ENCODE measurements at places on chromosomes 3 and 15.

DNA sequence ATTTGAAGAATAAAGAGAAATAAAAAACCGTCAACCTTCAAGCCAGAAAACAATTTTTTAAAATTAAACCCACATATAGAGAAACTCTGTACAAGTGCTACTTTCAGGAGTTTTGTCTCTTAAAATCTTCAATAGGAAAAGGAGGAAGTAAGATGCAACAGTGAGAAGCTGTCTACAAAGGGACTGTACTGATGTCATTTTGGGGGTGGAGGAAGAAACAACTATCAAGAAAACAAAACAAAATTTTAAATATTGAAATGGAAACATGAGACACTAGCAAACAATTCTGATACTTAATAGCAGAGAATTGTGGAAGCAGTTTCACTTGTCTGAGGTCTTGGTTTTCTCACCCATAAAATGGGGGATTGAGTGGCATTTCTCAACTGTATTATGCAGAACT is 84.4 kb downstream of the SLMAP start:
- no peak for DNase-seq

DNA sequence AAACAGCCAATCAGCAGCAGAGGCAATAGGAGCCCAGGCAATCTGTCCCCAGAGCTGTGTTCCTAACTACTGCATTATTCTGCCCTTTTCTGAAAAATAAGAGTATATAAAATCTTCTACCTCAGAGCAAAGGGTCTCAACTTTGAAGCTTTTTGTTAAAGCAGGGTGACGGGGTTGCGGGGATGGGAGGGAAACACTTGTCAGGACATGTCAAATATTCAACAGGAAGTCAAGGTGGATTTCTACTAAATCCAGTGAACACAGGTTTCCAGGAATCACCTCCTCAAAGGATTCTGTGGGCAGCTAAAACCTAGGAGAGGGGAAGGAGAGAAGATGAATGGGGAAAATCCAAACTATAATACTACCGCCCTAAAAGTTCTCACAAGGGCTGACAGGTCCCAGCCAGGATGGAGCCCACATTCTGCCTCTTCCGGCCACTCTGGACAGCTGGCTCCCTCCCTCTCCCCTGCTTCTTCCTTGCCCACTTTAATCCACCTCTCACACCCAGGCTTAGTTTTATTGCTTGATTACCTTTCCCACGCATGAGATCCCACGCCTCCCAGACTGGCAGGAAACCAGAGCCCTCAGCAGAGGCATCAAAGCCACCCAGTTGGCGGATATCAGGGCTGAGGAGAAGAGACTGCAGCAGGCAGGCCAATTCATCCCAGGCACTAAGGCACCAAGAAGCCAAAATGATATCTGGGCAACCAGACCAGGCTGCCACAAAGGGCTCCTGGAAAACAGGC is 77.2 kb downstream of the OSBPL10 start:
- no peak for DNase-seq

DNA sequence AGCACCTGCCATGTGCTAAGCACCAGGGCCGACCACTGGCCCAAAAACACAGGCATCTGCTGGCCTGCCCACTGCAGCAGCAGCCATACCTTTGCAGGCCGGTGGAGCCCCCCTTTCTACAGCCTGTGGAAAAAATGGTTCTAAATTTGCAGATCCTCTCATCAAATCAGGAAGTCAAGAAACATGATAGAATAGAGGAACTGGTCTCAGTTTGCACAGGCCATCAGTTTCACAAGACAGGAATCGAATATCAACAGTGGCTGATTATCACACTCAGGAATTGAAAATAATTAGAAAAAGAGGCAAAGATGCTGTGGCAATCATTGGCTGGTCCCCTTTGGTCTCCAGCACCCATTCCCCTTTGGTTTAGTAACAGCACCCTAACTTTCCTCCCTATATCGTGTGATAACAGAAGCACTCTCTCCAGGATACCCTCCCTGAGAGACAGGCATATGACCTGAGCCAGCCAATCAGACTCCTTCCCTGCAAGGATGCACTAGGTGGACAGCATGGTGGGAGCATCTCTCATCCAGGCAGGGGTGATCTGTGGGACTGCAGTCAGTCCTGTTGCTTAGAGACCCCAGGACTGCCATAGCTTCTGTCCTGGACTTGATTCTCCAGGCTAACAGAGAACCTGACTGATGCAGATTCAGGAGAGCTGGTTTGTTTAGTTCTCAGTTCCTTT is 3.5 kb upstream of the PAK6 start:
- DNase-seq, result no peak

- no peak for DNase-seq
Measured at GRCh38 chr3:12957824-12958792, 115.1 kb downstream of the IQSEC1 start.

- DNase-seq, result no peak
Measured at GRCh38 chr3:95751509-95751908, 1062.9 kb upstream of the EPHA6 start.

- no peak for DNase-seq
Measured at GRCh38 chr3:145698250-145698649, 462.7 kb downstream of the PLOD2 start.

DNA sequence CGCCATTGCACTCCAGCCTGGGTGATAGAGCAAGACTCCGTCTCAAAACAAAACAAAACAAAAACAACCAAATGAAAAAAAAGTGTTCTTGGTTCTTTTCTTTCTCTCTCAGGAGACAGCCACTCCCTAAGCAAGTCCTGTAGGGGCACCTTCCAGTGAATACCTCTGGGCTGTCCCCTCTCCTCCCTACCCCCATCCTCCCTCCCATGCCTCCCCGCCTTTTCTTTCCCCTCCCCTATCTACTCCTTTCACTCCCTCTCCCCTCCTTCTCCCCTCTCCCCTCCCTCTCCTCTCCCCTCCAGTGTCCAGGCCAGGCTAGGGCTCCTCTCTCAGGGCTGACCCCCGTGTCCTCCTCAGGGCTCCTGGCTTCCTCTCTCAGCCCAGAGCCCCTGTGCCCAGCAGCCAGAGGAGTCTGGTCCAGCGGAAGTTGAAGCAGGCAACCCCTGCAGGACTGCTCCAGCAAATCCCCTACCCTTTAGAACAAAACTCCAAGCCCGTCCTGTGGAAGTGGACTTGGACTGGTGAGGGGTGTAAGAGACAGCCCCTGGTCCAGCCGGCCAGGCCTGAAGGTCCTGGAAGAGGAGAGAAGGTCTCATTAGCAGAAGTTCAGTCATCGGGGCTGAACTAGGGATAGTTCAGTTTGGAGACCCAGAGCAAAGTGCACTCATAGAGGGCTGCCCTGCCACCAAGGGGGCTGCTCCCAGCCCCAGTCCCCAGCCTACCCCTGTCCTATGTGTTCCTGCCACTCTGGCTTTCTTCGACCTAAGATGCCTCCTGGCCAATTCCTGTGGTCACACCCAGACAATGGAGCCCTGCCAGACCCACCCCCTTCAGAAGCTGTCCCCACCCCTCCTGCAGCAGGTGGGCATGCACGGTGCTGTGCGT is 79.8 kb upstream of the IQSEC1 start:
- DNase-seq, result peak; percentile 43

Data from neural progenitor cell (in vitro differentiated cells).